ENCODE measurements at places on chromosomes 2 and 18. TPM values are rescaled to one million over a fixed set of nuclear protein-coding genes. Genes with fewer than 3 reads are reported as not detected.

DNA sequence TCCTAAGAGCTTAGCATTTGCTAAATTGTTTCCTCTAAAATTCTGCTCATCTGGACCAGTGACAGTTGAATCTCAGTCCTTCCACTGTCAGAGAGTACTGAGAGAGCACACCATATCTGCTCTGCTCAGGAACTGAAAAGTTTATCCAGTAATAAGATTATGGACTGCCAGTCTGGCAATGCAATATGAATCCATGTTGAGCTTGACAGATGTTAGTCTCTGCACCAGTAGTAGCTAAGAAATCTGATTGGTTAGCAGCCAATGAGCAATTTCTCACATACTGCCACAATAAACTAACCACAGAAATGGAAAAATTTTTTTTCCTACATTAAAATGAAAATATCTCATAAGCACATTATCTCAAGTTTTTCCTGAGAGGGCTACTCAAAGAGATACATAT lies 2.3 kb downstream of the PRKD3 start:
- peak; percentile 62 for DNase-seq

DNA sequence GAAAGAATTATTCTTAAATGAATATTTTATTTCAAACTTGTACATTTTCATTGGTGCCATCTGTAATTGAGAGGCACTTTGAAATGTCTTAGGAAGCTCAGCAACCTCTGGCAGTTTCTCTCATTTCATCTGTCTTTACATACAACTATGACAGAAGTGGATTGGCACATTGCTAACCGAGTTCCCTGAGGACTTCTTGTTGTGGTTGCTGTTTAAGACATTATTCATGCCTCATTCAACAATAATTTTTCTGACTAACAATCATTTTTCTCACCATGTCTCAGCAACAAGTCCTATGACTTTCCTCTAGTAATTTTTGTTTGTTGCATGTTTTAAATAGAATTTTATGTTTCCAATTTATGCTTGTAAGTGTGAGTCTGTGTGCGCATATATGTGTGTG lies 284.0 kb upstream of the CWC22 start:
- peak; percentile 59 for DNase-seq

GRCh38 chr2:144511226-144511810 lies 8.6 kb downstream of the ZEB2 start:
- DNase-seq: peak; percentile 33

- DNase-seq: no peak
These were observed 156.1 kb downstream of the MGAT5 start for GRCh38 chr2:134410006-134410405.

DNA sequence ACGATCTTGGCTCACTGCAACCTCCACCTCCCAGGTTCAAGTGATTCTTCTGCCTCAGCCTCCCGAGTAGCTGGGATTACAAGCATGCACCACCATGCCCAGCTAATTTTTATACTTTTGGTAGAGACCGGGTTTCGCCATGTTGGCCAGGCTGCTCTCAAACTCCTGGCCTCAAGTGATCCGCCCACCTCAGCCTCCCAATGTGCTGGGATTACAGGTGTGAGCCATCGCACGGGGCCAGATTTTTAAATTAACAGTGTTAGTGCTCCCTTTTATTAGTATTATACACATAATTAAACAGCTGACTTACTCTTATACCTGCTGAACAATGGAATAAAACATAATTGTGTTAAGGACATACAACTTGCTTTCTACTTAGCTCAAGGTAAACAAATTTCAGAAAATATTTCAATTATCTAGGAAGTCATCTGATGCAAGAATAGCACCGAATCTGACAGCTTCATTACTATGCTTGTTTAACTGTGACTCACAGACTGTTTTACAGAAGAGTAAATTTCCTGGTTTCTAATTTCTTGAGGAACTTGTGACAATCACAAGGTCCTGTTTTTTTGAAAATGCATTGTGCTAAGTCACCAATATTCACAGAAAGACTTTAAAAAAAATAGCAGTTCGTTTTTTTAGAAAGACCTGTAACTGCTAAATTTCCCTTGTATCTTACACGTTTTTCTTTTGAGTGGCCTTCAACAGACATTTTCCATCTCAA lies 51.2 kb downstream of the SPIRE1 start:
- DNase-seq: peak; percentile 86

DNA sequence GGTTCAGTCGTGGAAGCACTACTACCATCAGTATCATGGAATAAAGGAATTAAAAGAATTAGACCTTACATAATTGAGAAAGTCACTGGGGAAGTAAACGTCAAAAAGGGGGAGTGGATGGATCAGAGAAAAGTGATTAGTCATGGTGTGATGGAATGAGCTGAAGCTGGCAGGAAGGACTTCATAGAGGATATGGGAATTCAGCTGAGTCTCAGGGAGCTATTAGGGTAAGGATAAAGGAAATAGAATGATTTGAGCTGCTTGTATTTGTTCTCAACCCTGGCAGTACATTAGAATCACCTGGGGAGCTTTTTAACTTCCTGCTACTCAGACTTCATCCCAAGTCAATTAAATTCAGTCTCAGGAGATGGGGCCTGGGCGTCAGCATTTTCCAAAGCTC lies 53.4 kb upstream of the SETBP1 start:
- DNase-seq: peak; percentile 73

DNA sequence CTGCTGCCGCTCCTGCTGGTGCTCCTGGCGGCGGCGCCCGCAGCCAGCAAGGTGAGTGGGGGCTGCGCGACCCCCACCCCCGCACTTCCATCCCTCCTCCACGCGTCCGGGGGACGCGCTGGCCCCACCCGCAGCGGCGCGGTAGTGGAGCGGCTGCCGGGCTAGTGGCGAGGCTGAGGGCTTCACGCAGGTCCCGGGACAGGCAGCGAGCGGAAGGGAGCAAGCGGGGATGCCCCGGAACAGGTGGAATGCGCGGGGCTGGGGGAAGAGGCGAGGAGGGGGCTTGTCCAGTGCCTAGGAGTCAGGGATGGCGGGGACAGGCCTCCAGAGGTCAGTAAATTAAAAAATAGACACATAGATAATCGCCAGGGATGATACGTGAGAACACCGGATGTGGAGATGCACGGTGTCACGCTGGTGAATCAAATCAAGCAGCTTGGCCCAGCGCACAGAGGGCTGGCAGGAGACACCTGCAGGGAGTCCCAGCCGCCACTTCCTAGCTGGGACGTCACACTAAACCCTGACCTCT lies 403 bp downstream of the COL4A3 start:
- no peak for DNase-seq

DNA sequence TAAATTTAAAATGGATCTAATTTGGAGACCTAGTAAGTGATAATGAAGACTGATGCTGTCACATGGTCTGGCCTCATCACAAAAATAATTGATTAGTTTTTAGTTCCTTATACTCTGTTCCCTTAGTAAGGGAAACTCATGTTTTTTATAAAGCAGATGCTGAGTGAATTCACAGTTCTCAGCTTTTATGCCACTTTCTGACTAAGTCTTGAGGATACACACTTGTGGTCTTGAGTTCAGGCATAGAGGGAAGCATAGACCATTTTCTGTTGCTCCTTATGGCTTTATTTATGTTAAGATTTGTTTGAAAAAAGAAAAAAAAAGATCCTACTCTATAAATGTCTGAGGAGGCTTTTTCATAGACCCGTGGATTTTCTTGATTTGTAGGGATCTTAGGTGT lies 91.1 kb downstream of the MAP4K4 start:
- no peak for DNase-seq

- peak; percentile 13 for DNase-seq
These were observed 166.3 kb upstream of the SKOR2 start for GRCh38 chr18:47417807-47418206.

DNA sequence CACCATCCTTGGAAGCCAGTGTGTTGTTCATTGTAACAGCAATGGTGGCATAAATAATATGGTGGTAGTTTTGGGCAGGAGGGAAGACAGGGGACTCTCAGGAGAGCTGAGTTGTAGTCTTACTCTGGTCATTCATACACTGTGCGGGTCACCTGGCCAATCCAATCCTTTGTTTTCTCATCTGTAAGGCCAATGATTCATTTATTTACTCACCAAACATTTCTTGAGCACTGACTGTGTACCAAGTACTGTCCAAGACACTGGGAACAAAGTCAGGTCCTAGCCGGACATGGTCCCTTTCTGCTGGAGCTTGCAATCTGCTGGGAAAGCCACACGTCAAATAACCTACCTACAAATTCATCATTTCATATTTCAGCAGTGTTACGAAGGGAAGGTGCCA lies 302.7 kb downstream of the CYP26B1 start:
- no peak for DNase-seq

DNA sequence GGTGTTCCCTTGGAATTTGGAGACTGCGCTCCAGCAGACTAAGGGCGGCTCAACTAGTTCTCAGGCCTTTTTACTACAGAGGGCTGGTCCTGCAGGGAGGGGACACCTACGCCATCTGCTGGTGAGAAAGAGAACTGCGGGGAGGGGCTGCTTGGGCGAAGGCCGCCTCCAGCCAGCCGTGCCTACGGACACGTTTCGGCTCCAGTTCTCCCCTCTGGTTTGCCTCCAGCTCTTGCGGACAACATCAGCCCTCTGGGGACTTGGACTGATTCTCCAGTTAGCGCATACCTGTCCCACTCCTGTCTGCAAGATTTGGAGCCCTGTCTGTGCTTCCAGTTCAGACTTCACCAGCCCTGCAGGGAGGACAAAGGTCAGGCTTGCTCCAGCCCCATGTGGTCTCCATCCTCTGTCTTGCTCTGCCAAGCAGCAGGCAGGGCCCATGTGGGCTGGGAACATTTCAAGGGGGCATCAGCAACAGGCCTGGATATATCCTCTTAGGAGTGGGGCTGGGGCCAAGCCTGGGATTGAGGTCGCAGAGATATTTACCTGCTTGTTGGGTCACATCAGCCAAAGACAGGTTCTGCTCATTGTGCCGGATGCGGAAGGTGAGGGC lies 10.3 kb downstream of the PTPRN start:
- peak; percentile 83 for DNase-seq

- peak; percentile 28 for DNase-seq
These were observed 559 bp downstream of the TMEM37 start for GRCh38 chr2:119431976-119432850.

GRCh38 chr2:97757062-97757461 lies 43.7 kb downstream of the ZAP70 start:
- DNase-seq: no peak

DNA sequence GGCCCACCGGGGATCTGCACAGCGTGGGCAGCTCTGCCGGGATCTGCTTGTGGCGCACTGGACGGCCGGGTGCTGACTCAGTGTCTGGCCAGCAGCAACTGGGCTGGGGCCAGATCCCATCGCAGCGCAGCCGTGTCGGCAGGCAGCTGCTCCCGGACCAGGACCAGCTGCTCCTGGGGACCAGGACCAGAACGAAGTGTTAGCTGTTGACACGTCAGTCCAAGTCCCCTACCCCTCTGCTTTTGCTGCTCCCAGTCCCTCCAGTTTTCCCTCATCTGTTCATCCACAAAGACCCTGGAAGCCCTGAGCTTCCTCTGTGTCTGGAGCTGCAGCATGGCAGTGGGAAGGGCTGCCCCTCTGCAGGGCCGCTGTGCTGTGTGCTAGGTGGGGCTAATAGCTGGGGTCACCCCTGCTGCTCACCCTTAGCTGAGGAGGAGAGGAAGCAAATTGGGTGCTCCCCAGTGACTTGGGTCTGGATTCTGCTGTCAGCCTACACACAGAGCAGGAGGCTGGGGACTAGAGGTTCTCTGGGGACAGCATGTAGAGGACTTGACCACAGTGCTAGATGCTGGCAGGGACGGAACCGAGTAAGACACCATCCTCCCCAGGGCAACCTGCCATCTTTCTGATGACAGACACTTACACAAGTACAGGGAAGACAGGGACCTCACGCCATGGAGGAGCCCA lies 16.9 kb upstream of the KIF1A start:
- DNase-seq: peak; percentile 65

GRCh38 chr18:13241893-13242175 lies 23.3 kb downstream of the LDLRAD4 start:
- DNase-seq: no peak

DNA sequence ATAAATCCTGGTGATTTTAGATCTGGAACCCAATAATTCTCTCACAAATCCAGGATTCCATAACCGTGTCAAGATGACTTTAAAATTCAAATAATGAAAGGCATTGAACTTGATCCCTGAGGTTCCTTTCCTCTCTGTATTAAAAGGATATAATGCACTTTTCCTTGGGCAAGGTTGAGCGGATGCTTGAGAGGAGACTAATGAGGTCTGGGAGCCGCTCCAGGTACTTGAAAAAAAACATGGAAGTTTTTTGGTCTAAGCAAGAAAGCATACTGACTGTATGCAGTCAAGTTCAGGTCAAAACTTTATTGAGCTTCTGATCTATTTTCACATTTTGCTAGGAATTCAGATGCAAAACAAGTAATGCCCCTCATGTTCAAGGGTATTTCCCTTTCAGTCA lies 318.5 kb downstream of the RAD51AP2 start:
- no peak for DNase-seq

DNA sequence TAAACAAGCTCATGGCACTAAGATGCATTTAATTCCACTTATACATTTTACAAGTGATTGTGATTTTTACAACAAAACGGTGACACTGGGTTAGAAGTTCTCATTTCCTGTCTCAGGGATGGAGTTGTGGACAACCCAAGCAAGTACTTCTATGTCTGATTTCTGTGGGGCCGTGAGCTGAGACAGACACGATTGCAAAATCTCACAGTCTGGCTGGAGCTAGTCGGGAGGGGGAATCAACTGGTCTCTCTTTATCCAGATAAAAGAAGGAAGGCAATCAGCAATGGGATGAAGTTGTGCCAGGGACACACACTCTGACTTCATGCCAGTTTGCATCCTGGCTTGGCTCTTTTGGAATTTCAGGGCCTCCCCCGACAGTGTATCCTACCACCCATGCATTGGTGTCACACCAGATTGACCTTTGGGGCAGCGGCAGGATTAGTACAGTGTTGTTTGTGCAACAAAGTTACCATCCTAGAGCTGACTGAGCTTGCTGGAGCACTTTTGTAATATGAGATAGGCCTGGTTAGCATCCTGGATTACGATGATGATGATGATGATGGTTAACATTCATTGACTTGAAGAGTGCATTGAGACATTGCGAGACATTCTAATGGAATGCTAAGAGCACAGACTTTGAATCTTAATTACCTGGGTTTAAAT lies 98.8 kb downstream of the CTAGE1 start:
- DNase-seq: peak; percentile 77

DNA sequence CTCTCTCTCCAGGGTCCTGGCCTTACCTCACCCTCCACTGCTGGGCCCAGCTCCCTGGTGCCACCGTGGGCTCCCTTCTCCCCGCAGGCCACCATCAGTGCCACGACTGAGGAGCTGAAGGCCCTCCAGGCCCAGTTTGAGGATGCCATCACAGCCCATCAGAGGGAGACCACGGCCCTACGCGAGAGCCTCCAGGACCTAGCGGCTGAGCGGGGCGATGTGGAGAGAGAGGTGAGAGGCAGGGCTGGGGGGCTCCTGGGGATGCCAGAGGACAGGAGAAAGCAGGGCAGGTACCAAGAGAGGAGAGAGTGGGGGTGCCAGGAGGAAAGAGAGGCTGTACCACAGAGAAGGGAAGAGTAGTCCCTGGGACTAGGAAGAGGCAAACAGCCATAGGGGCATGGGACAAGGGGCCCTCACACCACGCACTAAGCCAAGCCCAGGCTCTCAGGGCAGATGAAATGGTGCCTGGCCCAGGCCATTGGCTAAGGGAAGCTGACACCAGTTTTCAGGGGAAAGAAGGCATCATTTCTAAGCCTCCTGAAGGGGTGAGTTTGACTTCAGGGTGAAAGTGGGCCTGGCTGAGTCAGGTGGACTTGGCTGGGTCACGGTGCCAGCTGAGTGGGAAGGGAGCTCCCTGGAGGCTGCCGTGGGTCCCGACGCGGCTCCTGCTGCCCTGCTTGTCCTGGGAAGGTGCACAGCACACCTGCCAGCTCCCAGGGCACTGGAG lies 39.0 kb upstream of the SNED1 start:
- no peak for DNase-seq

Gene ZNF236
- total RNA-seq: 13.6 TPM

Gene SERPINB4
- total RNA-seq: not detected

Gene CXCR1
- total RNA-seq: not detected

Gene EPB41L3
- 28.0 TPM for total RNA-seq

Gene ATP8B1
- total RNA-seq: 11.2 TPM

Gene ASTL
- total RNA-seq: not detected

Gene LRP2
- total RNA-seq: 0.41 TPM
